ENCODE measurements at places on chromosomes 5 and 9. TPM values are rescaled to one million over a fixed set of nuclear protein-coding genes. Genes with fewer than 3 reads are reported as not detected.
A peak's percentile ranks its signal among the peaks of the same experiment; 100 is the strongest.

DNA sequence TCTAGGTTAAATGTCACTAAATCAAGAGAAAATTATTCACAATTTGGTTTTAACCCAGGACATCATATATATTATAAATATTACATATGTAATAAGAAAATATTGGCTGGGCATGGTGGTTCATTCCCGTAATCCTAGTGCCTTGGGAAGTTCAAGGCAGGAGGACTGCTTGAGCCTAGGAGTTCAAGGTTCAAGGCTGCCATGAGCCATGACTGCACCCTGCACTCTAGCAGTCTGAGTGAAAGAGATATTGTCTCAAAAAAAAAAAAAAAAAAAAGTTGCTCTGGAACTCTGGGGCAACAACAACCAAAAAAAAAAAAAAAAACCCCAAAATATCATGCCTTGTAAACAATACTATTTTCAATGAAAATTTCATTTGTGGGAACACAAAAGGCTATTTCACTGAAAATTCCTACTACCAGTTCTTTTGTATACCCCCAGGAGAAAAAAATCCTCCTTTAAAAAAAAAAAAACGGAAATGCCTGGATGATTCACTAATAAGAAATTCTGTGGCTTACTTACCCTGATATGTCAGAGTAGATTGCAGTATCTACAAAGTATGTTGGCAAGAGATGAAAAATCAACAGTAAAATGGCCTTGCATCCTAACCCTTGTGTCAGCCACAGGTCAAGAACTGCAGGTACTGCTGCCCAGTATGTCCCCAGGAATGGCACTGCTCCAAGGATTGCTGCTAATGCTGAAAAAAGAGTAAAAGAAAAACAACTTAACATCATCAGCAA lies 22.6 kb upstream of the CTNNAL1 start:
- H3K4me1 ChIP-seq: no peaks in the 10 kb centered on the region
- H3K36me3 ChIP-seq: no peaks in the 10 kb centered on the region
- peak; percentile 61 for DNase-seq
- peak overlapping the region; percentile 41 for H3K27ac ChIP-seq

- no peak overlapping the region for H3K4me3 ChIP-seq
- no peak for DNase-seq
- H3K27ac ChIP-seq: no peak overlapping the region
- no peaks in the 10 kb centered on the region for H3K36me3 ChIP-seq
- H3K4me1 ChIP-seq: no peaks in the 10 kb centered on the region
- H3K27me3 ChIP-seq: no peaks in the 10 kb centered on the region
Measured at GRCh38 chr5:9972059-9972458, 277.6 kb downstream of the ATPSCKMT start.

GRCh38 chr9:7154003-7154619 lies 396.3 kb downstream of the KDM4C start:
- no peaks in the 10 kb centered on the region for H3K36me3 ChIP-seq
- no peak overlapping the region for H3K27ac ChIP-seq
- no peaks in the 10 kb centered on the region for H3K4me1 ChIP-seq
- H3K4me3 ChIP-seq: no peak overlapping the region
- no peak for DNase-seq
- no peaks in the 10 kb centered on the region for H3K27me3 ChIP-seq

DNA sequence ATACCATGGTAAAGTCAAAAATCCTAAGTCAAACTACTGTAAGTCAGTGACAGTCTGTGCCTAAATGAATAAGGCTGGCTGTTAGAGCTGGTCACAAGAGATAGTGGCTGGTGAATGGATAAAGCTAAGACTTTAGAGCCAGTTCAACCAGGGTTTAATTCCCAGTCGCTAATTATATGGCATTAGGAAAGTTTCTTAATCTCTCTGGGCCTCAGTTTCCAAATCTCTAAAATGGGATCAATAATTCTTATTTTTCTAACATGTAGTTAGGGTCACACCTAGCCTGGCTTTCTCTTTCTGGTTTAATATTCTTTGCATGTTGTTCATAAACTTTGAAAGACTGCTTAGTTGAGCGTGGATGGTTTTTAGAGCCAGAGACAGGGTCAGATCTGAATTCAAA lies 64.8 kb downstream of the SMIM15 start:
- no peaks in the 10 kb centered on the region for H3K36me3 ChIP-seq
- H3K27ac ChIP-seq: no peak overlapping the region
- H3K27me3 ChIP-seq: no peaks in the 10 kb centered on the region
- no peak overlapping the region for H3K4me3 ChIP-seq
- H3K4me1 ChIP-seq: no peaks in the 10 kb centered on the region
- no peak for DNase-seq

- no peak overlapping the region for H3K4me3 ChIP-seq
- no peaks in the 10 kb centered on the region for H3K4me1 ChIP-seq
- DNase-seq: no peak
- H3K27me3 ChIP-seq: no peaks in the 10 kb centered on the region
Measured at GRCh38 chr9:26669701-26670670, 222.6 kb downstream of the CAAP1 start.

GRCh38 chr5:104372376-104372775 lies 809.8 kb upstream of the NUDT12 start:
- no peak overlapping the region for H3K4me3 ChIP-seq
- H3K27me3 ChIP-seq: no peaks in the 10 kb centered on the region
- DNase-seq: no peak
- H3K36me3 ChIP-seq: no peaks in the 10 kb centered on the region
- no peak overlapping the region for H3K27ac ChIP-seq

GRCh38 chr5:662751-663435 lies 30.3 kb downstream of the TPPP start:
- no peak for DNase-seq
- no peak overlapping the region for H3K4me3 ChIP-seq
- H3K27ac ChIP-seq: no peak overlapping the region
- no peaks in the 10 kb centered on the region for H3K4me1 ChIP-seq

DNA sequence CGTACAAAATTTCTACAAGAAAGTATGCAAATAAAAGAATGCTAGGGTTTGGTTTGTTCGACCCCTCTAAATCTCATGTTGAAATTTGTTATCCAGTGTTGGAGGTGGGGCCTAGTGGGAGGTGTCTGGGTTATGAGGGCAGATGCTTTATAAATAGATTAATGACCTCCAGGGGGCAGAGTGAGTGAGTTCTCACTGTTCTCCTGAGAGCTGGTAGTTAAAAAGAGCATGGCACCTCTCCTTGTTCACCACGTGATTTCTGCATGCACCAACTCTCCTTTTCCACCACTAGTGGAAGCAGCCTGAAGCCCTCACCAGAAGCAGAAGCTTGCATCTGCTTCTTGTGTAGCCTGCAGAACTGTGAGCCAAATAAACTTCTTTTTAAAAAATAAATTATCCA lies 50.4 kb upstream of the FAM170A start:
- H3K4me3 ChIP-seq: no peak overlapping the region
- no peak overlapping the region for H3K27ac ChIP-seq

DNA sequence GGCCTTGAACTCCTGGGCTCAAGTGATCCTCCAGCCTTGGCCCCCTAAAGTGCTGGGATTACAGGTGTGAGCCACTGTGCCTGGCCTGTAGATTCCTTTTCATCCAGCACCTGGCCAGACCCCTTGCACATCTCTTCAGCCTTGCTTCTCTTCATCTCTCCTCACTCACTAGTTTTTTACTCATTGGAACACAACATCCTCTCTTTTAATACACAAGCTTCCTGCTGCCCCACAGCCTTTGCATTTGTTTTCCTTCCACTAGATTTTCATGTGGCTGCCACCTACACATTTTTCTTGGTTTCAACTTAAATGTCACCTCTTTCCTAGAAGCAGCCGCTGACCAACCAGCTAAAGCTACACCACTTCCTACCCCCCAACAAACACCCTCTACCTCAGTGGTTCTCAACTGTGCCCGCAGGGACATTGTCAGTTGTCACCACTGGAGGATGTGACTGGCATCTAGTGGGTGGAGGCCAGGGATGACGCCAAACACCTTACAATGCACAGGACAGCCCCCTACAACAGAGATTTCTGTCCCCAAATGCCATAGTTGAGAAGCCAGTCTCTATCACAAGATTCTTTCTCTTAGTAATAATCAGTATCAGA lies 33.7 kb downstream of the HAVCR1 start:
- no peaks in the 10 kb centered on the region for H3K4me1 ChIP-seq
- no peak for DNase-seq
- no peak overlapping the region for H3K4me3 ChIP-seq
- no peak overlapping the region for H3K27ac ChIP-seq
- no peaks in the 10 kb centered on the region for H3K36me3 ChIP-seq
- H3K27me3 ChIP-seq: no peaks in the 10 kb centered on the region

DNA sequence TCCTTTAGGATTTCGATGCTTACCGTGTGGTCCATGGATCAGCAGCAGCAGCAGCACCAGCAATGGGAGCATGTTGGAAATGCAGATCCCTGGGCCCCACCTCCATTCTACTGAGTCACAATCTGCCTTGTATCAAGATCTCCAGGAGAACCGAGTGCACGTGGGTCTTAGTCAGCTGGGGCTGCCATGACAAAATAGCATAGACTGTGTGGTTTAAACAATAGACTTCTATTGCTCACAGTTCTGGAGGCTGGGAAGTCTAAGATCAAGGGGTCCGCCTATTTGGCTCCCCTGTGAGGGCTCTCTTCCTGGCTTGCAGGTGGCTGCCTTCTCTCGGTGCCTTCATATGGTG lies 1.3 kb upstream of the PROP1 start:
- DNase-seq: no peak
- H3K27ac ChIP-seq: no peak overlapping the region
- H3K4me1 ChIP-seq: no peaks in the 10 kb centered on the region

DNA sequence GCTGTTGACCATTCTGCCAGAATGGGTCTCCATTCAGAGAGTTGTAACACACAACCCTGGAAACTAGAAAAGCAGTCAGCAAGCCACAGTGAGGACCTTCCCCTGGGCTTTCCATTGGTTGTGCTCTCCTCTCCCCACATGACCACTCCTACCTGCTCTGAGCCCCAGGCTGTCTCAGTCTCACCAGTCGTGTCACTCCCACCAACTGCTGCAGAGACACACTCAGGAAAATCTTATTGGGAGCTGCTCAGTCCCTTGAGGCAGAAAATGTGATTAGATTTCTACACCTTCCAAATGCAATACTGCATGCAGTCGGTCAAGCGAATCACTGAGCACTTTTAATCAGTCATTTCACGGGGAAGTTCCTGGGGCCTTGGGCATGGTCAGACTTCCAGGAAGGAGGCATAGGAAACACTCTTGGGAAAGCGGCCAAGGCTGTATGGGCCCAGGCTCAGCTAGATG lies 284.2 kb upstream of the NMUR2 start:
- no peaks in the 10 kb centered on the region for H3K27me3 ChIP-seq
- no peaks in the 10 kb centered on the region for H3K36me3 ChIP-seq
- H3K27ac ChIP-seq: no peak overlapping the region
- no peak overlapping the region for H3K4me3 ChIP-seq
- no peak for DNase-seq

GRCh38 chr5:135737701-135738563 lies 96.5 kb upstream of the SLC25A48 start:
- no peak for DNase-seq
- H3K36me3 ChIP-seq: no peaks in the 10 kb centered on the region
- no peaks in the 10 kb centered on the region for H3K4me1 ChIP-seq
- no peaks in the 10 kb centered on the region for H3K27me3 ChIP-seq
- no peak overlapping the region for H3K27ac ChIP-seq

Gene PDGFRB
- 133 TPM for total RNA-seq

DNA sequence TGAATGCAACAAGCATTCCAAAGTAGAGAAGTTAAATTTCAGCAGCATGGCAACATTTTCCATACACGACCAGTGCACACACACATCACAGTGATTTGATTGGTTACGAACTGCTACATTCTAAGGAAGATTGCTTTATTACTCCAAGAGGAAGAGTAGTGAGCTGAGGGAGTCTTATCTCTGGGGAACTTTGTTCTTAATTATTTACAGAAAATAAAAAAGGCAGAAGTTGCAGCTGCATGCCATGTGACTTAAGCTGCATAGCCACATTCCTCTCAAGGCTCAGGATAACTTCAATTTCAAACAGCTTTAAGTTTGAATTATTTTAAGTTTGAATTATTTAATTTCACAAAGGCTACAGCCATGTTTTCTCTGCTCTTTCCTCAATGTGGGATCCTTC lies 71.6 kb upstream of the HSPB3 start:
- DNase-seq: no peak
- H3K36me3 ChIP-seq: no peaks in the 10 kb centered on the region
- H3K4me3 ChIP-seq: no peak overlapping the region
- no peaks in the 10 kb centered on the region for H3K4me1 ChIP-seq
- H3K27ac ChIP-seq: no peak overlapping the region
- no peaks in the 10 kb centered on the region for H3K27me3 ChIP-seq

- no peaks in the 10 kb centered on the region for H3K36me3 ChIP-seq
- H3K27me3 ChIP-seq: no peaks in the 10 kb centered on the region
- H3K4me3 ChIP-seq: no peak overlapping the region
- no peak overlapping the region for H3K27ac ChIP-seq
- no peaks in the 10 kb centered on the region for H3K4me1 ChIP-seq
Measured at GRCh38 chr9:68883224-68883623, 130.7 kb downstream of the PRKACG start.

Gene SLC6A19
- not detected for total RNA-seq

- H3K4me3 ChIP-seq: no peak overlapping the region
- H3K27me3 ChIP-seq: no peaks in the 10 kb centered on the region
- no peak for DNase-seq
- H3K36me3 ChIP-seq: no peaks in the 10 kb centered on the region
- H3K27ac ChIP-seq: no peak overlapping the region
Measured at GRCh38 chr9:20270161-20270560, 352.1 kb downstream of the MLLT3 start.

Gene NMUR2
- total RNA-seq: not detected

- no peak for DNase-seq
- no peak overlapping the region for H3K4me3 ChIP-seq
- H3K27me3 ChIP-seq: no peaks in the 10 kb centered on the region
- no peaks in the 10 kb centered on the region for H3K4me1 ChIP-seq
Measured at GRCh38 chr5:111256128-111256527, 31.9 kb downstream of the CAMK4 start.

- peak overlapping the region; percentile 68 for H3K27ac ChIP-seq
- DNase-seq: peak; percentile 85
- no peaks in the 10 kb centered on the region for H3K27me3 ChIP-seq
- no peaks in the 10 kb centered on the region for H3K36me3 ChIP-seq
Measured at GRCh38 chr9:70013598-70014196, 30.0 kb upstream of the MAMDC2 start.

Gene PMPCA
- 22.4 TPM for total RNA-seq

Gene CCL27
- total RNA-seq: not detected

Gene PIP5K1B
- total RNA-seq: 5.6 TPM

DNA sequence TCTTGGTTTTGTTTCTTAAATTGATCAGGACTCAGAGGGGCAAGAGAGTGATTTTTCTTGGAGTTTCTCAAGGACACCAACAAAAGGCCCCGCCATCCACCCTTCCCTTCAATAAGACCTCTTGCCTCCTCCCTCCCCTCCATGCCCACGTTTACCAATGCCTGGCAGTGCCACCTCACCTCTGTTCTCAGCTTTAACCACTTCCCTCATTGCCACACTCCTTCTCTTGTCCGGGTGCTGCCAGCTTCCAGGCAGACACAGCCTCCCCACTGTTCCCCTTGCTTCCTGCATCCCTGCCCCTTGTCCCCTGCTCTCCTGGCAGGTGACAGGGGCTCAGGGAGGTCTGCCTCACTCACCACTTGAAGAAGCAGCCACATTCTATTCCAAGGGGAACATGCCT lies 90.8 kb downstream of the LHX2 start:
- H3K27ac ChIP-seq: no peak overlapping the region
- no peak for DNase-seq
- H3K4me3 ChIP-seq: no peak overlapping the region

Gene TRIM7
- 1.4 TPM for total RNA-seq
